ENCODE measurements at places on chromosomes 16 and 17.

DNA sequence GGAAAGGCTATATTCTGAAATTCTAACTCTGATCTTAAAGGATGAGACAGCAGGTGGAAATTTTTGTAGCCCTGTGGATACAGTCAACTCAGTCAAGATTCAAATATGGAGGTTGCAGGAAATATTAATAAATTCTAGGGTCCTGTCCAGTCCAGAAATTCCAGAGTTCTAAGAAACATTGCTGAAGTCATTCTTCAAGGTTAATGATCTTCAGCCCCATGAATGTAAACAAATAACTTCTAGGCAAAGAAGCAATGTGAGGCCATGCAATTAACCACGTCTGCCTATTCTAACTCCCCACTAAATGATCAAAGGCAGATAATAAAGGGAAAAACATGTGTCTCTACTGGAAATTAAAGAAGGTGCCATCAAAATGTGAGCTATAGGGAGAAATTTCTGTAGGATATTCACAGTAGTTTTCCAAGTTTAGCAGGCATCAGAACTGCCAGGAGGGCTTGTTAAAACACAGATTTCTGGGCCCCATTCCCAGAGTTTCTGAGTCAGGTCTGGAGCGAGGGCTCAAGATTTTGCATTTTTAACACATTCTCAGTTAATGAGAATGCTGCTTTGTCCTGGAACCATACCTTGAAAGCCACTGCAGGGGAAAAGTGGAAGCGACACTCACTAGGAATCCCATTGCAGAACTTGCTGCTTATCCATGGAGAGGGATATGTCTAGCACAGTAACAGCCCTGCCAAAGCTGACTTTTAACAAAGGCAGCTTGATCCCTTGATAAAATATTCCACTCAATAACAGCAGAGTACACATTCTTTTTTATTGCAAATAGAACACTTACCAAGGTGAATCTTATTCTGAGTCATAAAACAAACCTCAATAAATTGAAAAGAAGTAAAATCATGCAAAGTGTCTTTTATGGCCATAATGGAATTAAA is 61.8 kb downstream of the DNAH3 start:
- DNase-seq: no peak

- DNase-seq: no peak
Observed at GRCh38 chr16:60459463-60459862, 1576.8 kb downstream of the CDH8 start.

DNA sequence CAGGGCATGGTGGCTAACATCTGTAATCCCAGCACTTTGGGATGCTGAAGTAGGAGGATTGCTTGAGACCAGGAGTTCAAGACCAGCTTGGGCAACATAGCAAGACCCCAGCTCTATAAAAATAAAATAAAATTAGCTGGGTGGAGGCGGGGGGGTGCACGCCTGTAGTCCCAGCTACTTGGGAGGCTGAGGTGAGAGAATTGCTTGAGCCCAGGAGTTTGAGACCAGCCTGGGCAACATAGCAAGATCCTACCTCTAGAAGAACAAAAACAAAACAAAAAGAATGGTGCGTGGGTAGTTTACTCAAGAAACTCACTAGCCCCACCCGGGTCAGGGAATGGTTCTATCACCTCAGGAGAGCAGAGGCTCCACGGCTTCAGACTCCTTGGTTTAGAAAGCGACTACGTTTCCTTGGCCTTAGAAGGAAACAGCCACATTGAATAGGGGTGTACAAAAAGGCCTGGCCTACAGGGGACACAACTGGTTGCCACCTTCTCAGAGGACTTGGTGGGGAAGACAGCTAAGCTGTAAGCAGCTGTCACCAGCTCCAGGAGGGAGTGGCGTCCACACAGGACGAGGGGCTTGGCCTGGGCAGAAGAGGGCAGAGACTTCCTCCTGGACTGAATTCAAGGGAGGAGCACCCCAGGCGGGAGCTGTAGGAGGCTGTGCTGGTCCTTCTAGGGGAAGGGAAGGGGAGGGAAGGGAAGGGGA is 716 bp downstream of the TK1 start:
- no peak for DNase-seq

DNA sequence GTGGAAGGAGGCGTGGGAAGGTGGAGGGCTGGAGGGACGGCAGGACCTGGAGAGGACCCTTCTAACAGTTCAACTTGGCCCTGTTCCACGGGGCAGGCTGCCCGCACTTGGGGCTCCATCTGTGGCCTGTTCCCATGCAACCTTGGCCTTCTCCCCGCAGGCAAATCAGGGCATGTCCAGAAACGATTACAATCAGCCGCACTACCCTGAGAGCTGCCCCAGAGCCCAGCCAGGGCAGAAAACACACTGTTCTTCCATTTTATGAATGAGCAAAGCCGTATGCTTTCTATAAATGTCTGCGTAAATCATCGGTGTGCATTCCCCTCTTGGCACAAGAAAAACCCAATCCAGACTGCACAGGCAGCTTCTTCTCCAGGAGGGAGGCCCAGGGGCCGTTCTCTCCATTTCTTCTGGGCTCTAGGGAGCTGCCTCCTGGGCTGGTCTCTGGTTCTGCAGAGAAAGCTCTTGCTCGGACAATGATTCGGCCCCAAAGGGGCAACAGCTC is 228.7 kb downstream of the SOX9 start:
- no peak for DNase-seq

- DNase-seq: no peak
Observed at GRCh38 chr17:10512856-10513255, 5.5 kb downstream of the MYH1 start.

DNA sequence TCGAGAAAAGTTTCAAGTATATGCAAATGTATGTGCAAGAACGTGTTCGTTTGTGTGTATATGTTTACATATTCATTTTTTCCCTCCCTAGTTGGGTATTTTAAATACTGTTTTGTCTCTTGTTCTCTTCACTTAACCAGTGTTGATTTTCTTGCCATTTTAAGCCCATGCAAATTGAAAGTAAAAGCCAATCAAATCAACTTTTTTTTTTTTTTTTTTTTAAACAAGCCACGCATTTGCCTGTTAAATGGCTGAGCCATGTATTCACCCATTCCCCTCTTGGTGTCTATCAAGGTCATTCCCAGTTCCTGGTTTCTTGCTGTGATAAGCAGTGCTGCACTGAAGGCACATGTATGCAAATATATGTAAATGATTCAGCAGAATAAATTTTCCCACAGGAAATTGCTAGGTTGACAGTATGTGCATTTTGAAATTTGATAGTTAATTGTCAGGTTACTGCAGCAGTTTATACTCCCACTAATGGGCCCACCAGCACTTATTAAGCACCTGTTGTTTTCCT is 12.2 kb downstream of the ABCC1 start:
- DNase-seq: no peak
